ENCODE measurements at places on chromosomes 5 and 9.

DNA sequence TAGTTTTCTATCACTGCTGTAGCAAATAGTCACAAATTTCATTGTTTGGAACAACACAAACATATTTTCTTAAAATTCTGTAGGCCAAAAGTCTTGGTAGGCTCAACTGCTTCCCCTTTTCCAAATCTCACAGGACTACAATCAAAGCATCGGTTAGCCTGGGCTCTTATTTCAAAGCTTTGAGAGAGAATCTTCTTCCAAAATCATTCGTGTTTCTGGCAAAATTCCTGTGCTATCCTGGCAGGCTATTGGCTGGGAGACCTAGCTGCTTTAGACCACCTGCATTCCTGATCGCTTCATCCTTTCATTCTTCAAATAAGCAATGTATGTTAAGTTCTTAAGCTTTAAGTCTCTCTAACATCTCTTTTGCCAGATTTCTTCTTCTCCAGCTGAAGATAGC is 629.8 kb upstream of the CDH18 start:
- no peak for DNase-seq

GRCh38 chr5:93622240-93622885 is 39.3 kb downstream of the NR2F1 start:
- DNase-seq, result peak; percentile 91

GRCh38 chr5:92518318-92518904 is 1062.6 kb downstream of the NR2F1-AS1 start:
- DNase-seq, result peak; percentile 67

- DNase-seq, result peak; percentile 67
These were observed 8.5 kb upstream of the DNAJC25 start for GRCh38 chr9:111622626-111623025.

DNA sequence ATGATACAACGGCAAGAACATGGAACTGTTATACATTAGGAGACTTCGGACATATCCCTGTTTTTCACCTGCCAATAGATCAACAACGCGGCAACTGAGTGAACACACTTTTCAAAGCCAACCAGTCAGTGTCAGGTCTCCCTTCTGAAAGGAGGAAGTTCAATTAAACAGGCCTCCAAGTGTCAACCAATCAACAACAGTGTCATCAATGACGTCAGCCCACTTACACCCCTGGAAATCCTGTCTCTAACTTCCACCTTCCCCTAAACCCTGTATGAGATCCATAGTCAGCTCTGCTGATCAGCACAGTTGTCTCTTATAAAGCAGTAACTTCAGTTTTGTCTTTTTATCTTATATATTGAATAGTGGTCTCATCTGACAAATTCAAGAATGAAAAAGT is 36.6 kb downstream of the DMRT3 start:
- DNase-seq, result no peak

DNA sequence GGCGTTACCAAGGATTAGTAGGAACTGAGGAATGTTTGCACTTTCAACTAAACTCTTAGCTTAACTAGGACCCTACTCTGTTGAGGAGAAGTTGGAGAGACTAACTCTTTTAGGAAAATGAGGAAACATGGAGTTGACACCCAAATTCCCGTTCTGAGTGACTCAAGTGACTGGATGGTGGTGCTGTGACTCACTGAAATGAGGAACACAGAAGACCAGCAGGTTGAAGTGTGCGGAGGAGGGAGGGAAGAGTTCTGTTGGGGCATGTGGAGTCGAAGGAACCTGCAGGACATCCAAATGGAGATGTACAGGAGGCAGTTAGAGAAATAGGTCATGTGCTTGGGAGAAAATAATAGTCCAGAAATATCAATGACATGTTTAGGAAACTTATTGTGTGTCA is 8.2 kb downstream of the HEXB start:
- DNase-seq, result no peak

GRCh38 chr5:14143841-14144585 is 871 bp downstream of the TRIO start:
- peak; percentile 48 for DNase-seq

GRCh38 chr5:135565725-135566421 is 12.9 kb downstream of the CXCL14 start:
- peak; percentile 44 for DNase-seq

Data from iris pigment epithelial cell (primary cell).